ENCODE measurements at places on chromosomes 12 and 14.

- no peak for DNase-seq
Measured at GRCh38 chr12:120142231-120142877, 25.8 kb upstream of the RAB35 start.

GRCh38 chr14:84129007-84129406 is 1400.9 kb upstream of the FLRT2 start:
- DNase-seq: no peak

- DNase-seq: no peak
Measured at GRCh38 chr12:30415777-30416176, 279.9 kb downstream of the IPO8 start.

- DNase-seq: no peak
Measured at GRCh38 chr14:64680714-64681065, 23.5 kb upstream of the PLEKHG3 start.

DNA sequence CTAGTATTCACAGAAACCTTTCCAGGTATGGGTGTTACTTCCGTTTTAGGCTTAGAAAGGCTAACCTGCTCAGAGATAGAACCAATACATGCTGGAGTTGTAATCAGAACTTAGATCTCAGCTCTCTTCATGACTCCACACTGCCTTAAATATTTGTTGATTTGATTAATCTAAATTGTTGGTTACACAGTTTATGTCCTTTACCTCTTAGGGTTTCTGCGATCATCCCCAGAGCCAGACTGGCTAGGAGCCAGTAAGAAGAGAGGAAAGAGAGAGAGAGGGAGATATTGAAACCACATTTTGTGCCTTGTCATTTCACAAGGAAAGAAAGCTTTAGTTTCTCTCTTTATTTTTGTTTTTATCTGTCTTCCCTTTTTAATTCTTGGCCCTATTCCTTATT is 16.8 kb upstream of the MGP start:
- no peak for DNase-seq

DNA sequence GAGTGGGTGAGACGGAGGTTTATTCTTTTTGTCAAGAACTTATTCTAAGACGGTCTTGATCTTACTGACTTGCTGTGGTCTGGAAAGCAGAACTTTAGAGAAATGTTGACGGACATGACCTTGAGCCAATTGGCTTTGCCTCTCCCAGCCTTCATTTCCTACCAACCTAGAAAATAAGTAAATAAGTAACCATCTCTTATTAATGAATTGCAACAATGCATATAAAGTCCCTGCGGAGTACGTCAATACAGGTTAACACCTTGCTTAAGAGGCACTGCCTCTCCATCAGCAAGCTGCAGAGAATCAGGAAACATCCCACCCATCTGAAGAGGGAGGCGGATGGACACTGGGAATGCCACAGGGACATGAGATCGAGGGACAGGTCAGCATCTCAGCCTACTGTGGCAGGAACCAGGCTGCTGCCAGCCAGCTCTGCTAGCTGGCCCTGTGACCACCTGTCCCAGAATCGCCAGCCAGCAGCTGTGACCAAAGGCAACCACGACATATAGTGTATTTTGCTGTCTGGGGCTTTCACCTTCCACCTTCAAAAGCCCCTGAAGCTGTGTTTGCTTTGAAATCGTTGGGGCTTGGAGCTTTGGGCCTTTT is 208.3 kb downstream of the BCL11B start:
- no peak for DNase-seq

- no peak for DNase-seq
Measured at GRCh38 chr12:127562816-127563215, 704.2 kb upstream of the TMEM132C start.

GRCh38 chr12:32559434-32559833 is 119.7 kb upstream of the DNM1L start:
- DNase-seq: no peak

DNA sequence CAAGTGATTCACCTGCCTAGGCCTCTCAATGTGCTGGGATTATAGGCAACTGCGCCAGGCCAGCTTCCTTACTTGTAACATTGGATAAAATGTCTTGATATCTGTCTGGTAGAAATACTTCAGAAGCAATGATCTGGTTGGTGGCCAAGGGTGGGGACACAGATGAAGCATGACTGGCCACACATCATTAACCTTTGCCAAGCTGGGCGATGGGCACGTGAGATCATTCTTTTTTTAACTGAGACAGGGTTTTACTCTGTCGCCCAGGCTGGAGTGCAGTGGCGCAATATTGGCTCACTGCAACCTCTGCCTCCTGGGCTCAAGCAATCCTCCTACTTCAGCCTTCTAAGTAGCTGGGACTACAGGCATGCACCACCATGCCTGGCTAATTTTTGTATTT is 31.1 kb downstream of the PLEKHH1 start:
- no peak for DNase-seq

DNA sequence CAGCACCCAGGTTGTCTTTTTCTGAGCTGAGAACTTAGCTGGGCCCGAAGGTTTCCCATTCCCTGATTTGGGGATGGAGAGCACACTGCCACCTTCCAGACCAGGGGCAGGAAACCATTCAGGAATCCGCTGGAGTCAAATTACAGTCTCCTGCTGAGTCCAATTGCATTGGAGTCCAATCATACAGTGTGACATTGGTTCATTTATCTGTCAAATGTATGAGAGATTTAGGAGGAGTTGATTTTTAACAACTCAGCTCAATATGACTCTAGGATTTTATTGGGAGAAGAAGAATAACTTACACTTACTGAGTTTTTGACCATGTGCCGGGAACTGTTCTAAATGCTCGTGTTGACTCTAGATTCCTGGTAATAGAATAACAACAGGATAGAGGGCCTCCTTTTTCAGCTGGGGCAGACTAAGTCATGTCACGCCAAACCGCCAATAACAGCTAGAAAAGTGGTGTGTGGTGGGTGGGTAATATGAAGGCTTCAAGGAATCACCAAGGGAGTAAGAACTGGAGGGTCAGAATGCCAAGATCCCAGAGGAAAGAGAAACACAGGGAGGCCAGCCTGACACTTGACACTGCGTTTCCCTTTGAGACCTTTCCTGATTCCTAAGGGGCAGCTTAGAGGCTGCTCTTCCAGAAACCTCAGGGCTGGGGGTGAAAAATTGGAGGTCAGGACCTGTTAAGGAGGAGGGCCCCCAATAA is 11.5 kb downstream of the SYNDIG1L start:
- DNase-seq: no peak

Data from H54 (cell line).